Stimulated activated CD8-positive, alpha-beta memory T cell treated with anti-CD3 and anti-CD28 coated beads, Interleukin-4, amount 100 ng/mL, for 24 hours (primary cell): ENCODE measurements at places on chromosomes 13 and 19.

GRCh38 chr13:49643035-49643646, 14.8 kb downstream of the ARL11 start:
- no peak for DNase-seq

GRCh38 chr19:28468701-28469459, 744.1 kb downstream of the UQCRFS1 start:
- DNase-seq, result peak; percentile 7

- no peak for DNase-seq
These were observed 85.3 kb upstream of the RAP2A start for GRCh38 chr13:97348569-97349100.

GRCh38 chr13:55613429-55614187, 1527.1 kb upstream of the PRR20A start:
- DNase-seq, result no peak

- DNase-seq, result no peak
These were observed 15.3 kb upstream of the RANBP3 start for GRCh38 chr19:5993201-5993600.

GRCh38 chr19:49017666-49018351, 918 bp upstream of the LHB start:
- DNase-seq, result peak; percentile 52

- DNase-seq, result no peak
These were observed 179.8 kb downstream of the COG6 start for GRCh38 chr13:39835253-39835652.

- peak; percentile 62 for DNase-seq
These were observed at the start of gene HSH2D for GRCh38 chr19:16143399-16144215. TSS of gene HSH2D (plus strand) at chr19:16143685. CDS start at chr19:16148751, 5,066 bp downstream.

DNA sequence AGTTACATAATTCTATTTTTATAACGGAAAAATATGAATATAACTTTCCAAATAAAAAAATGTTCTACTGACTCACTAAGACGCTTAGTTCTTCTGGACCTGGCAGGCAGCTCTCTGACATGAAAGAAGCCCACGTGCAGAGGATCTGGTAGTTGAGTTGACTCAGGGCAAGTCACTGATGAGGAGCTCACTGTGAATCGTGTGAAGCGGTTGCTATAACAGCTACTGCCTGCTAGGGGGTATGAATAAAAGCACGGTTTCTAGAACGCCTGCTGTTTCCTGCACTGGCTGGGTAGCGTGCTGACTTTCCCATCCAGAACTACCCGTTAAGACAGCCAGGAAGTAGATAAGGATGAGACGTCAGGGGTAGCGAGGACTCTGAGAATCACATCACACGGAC, 54.7 kb upstream of the WASF3 start:
- DNase-seq, result no peak

- peak; percentile 87 for DNase-seq
These were observed 6.0 kb upstream of the PRR19 start for GRCh38 chr19:42295831-42296525.

GRCh38 chr19:8413629-8413995, 507 bp downstream of the MARCHF2 start:
- DNase-seq, result no peak

DNA sequence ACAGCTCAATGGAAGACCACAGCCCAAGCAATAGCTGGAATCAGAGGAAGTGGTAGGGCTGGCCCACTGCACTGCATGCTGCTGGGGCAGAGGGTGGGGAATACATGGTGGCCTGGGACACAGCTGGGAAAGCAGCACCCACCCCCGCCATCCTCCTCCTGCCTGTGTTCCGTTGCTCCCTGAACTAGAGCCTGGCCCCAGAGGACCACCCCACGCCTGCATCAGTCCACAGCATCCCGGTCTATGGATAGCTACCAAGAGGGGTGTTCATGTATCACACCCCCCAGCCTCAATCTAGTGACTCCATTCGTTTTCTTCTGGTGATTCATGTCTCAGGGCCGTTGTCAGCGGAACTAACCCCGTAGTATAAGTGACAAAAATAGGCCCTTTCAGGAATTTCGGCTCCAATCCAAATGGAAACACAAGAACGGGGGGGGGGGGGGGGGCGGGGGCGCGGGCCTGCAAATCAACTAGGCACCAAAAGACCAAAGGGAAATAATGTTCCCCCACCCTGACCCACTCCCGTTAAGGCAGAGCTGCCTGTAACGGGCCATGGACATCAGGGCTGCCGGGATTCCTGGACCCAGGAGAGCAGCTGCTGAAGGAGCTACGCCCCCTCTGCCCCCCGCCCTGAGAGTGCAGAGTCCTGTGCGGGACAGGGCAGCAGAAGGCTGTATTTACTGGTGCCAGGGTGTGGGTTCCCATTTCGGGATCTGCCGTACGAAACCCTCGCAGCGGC, 18.9 kb upstream of the EPHX3 start:
- DNase-seq, result no peak

- no peak for DNase-seq
These were observed 67.3 kb upstream of the SPRY2 start for GRCh38 chr13:80408270-80408669.
